ENCODE measurements at places on chromosomes 7 and 10.

DNA sequence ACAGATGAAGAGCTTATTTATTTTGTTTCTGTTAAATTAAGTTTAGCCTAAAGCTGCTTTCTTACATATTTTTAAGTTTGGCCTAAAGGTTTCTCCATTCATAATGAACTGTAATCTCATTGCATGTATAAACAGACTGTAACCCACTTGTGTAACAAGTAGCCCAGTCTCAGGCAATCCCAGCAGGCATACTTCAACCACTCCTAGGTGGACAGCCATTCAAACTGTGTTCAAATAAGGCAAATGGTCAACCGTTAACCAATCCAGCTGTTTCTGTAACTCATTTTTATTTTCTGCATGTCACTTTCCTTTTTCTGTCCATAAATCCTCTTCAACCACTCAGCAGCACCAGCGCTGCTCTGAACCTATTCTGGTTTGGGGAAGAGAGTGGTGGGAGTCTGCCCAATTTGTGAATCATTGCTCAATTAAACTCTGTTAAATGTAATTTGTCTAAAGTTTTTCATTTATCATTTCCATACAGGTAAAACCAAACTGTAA, 35.9 kb downstream of the PHYHIPL start:
- no peak for DNase-seq

- DNase-seq, result no peak
Measured at GRCh38 chr7:114660126-114660486, 245.5 kb downstream of the FOXP2 start.

DNA sequence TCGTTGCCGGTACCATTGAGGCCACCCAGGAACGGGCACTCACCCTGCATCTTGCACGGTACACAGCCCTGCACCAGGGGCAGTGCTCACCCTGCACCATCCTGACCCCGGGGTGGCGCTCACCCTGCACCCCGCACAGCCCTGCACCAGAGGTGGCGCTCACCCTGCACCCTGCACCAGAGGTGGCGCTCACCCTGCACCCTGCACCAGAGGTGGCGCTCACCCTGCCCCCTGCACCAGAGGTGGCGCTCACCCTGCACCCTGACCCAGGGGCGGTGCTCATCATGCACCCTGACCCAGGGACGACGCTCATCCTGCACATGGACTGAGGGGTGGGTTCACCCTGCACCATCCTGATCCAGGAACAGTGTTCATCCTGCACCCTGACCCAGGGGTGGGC, 6.4 kb downstream of the TUBGCP2 start:
- DNase-seq, result no peak

DNA sequence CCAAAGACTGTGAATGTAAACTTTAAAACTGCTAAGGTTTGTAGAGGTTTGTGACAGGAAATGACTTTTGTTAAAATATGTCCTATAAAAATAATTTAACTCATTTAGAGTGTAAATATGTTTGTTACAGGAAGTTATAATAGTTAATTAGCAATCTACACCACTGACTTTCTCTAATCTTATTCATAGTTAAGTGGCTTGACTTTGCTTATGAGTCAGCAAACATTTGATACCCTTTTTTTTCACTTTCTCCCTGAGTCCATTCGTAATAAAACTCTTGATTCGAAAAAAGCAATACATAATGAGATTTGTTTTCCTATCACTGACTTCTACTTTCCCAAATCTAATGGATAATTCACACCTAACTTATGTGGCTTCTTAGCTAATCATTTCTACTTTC, 317.7 kb upstream of the SEMA3C start:
- DNase-seq, result no peak

GRCh38 chr10:130862122-130862521, 449.4 kb downstream of the TCERG1L start:
- no peak for DNase-seq

DNA sequence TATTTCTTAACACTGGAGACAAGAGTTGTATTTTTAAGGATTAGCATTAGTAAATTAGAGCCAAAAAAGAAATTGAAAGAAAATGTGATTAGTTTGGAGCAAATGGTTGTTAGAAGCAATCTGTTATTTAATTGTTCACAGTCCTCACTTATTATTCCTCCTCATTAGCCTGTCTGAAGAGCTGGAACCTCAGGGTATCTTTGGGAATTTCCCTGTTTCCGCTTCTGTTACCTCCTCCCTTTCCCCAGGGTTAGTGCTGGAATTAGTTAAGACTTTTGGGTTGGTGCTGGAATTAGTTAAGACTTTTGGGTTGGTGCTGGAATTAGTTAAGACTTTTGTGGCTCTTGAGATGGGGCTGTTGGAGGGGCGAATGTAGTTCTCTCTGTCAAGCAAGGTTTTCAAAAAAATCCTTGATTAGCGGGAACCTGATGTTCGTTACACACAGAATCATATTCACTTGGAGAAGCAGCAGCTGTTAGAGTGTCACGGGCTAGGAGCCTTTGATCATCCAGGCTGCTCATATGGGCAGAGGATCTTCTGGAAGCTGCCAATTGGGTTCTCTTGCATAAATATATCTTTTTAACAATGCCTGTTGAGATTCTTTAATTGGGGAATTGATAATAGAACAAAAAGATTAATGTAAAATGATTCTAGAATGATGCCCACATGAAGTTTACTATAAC, 251.0 kb upstream of the NPSR1 start:
- no peak for DNase-seq

DNA sequence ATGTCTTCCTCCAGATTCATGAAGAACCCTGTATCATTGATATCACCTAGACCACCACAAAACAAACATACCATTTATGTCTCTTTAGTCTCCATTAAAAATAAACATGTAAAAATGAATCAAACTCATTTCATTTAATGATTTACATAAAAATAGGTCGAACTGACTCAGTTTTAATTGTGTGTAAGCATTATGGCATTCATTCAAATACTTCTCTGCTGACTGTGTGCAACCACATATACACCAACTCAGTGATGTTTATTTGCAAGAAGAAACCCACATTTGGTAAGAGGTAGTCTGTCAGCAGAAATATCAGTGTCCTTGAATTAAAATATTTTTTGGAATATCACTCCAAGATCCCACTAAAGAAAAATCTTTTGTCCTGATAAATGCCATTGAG, 30.5 kb downstream of the ABCB1 start:
- no peak for DNase-seq

GRCh38 chr7:98935811-98936210, 57.5 kb downstream of the TRRAP start:
- DNase-seq, result no peak

DNA sequence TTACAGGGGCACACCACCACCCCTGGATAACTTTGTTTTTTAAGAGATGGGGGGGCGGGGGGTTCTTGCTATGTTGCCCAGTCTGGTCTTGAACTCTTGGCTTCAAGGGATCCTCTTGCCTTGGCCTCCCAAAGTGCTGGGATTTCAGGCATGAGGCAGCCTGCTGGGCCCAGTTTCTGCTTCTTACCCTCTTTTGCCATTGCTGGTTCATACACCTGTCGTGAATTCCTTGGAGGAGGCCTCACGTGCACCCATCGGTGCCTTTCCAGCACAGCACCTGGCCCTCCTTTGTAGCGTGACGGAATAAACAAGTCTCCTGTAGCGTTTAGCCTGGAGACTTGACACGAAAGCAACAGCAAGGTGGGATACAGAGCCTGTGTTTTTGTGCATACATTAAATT, 75.5 kb downstream of the CARD11 start:
- DNase-seq, result no peak

- DNase-seq, result no peak
Measured at GRCh38 chr10:101221549-101221948, 7.7 kb downstream of the LBX1 start.

DNA sequence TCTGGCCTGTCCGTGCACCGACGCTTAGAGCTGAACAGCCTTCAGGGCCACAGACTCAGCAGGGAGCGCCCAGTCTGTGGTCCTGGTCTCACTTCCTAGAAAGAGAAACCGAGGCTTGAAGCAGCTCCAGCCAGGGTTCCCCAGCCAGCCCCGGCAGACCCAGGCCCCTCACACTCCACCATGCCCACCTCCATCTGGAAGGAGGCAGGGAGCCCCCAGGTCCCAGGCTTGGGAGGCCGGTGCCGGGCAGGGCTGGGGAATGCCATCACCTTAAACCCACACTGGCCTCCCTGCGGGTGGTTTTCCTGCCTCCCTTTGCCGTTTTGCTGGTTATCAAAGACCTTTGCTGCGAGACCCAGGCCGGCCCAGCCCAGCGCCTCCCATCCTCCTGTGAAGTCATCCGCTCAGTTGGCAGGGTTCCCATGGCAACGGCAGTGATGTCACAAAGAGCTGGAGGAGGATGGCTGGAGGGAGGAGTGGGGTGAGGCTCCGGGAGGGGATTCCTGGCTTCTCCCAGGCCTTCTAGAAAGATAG, 24.0 kb downstream of the ELFN1 start:
- no peak for DNase-seq

- DNase-seq, result no peak
Measured at GRCh38 chr10:101840102-101840684, 3.4 kb downstream of the KCNIP2 start.

GRCh38 chr7:101804967-101805366, 12.5 kb upstream of the CUX1 start:
- DNase-seq, result no peak

GRCh38 chr7:326809-327232, 36.9 kb downstream of the FOXL3 start:
- DNase-seq, result no peak

DNA sequence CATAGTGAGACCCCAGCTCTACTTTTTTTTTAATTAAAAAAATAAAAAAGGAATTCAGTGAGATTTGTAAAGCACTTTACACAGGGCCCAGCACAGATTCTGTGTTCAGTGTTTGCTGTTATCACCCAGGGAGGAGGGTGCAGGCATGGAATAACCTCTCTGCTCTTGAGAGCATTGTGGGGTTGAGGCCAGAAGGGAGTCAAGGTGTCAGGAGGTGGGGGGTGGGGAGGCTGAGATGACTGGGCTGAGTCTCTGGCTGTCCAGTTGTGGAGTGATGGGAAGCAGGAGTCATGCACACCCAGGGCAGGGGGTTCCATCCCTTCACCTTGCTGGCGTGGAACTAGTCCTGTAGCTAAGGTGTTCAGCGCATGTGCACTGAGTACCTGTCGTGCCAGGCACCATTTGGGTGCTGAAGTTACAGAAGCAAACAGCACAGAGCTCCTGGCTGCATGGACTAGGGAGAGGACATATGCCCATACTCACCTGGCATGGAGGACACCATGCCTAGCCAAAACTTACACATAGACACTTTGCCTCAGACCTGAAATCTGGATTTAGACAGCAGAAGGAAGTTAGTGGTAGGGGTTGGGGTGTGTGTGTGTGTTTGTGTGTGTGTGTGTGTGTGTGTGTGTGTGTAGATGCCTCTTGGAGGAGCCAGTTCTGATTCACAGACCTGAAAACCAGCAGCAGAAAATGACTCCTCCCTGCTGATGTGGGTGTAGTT, 69.2 kb upstream of the LRRC4 start:
- no peak for DNase-seq

- DNase-seq, result no peak
Measured at GRCh38 chr10:27446091-27446918, 57.8 kb upstream of the RAB18 start.

GRCh38 chr7:63114371-63114985, 884.2 kb upstream of the ZNF722 start:
- no peak for DNase-seq

DNA sequence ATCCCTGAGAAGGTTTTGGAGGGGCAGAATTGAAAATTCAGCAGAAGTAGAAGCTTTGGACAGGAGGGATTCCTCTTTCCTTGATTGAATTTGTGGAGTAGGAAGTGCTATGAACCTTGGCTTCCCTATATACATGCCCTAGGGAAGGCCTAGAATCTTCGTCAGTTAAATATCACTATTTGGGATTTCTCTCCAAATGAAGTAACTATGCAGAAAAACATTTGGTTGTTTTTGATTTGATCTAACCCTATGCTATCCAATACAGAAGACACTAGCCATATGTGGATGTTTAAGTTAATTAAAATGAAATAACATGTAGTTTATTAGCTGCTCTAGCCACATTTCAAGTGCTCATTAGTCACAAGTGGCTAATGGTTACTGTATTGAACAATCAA, 15.7 kb downstream of the ANLN start:
- DNase-seq, result no peak

DNA sequence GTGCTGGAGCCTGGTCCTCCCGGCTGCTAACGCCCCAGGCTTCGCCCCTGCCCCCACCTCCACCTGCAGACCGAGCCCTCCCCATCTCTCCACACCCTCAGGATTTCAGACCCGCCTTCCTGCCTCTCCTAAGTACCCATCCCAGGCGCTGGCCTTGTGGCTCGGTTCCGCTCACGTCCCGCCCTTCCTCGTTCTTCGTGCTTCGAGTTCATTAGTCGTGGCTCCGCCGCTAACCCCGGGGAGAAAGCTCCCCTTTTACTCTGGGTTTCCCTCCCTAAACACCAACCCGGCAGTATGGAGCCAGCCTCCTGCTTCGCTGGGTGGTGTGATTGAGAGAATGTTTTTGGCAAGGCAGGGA, 11.2 kb downstream of the EMX2 start:
- DNase-seq, result no peak

DNA sequence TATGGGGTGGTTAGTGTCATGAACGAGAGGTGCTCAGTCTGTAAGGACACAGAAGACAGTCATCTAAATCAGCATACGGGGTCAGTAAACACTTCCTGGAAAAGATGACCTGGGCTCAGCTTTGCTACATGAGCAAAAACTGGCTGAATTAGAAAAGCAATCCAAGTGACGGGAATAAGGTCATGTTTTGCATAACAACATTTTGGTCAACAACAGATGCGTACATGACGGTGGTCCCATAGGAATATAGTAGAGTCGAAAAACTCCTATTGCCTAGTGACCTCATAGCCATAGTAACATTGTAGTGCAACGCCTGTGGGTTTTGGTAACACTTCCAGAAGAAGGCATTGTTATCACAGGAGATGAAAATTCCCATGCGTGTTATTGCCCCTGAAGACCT, 92.9 kb downstream of the CTNNA3 start:
- DNase-seq, result no peak

DNA sequence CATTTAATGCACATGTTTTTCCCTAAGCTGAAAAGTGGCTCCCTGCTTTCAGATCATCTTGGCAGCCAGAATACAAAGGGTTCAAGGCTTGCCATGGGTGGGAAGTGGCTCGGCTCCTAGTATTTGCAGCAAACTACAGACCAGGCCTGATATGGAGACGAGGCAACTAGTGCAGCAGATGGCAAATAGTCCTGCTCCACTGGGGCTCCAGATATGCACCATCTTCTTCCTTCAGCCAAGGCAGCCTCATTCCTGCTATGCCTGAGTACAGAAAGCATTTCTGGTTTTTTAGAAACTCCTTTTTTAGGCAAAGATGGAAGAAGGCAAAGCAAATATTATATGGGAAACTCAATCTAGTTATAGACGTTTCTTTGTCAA, 23.9 kb downstream of the LRRC4 start:
- DNase-seq, result no peak

GRCh38 chr7:50264908-50265307, 39.6 kb upstream of the IKZF1 start:
- DNase-seq, result no peak

Measured in stimulated activated CD8-positive, alpha-beta memory T cell treated with anti-CD3 and anti-CD28 coated beads, Interleukin-7, amount 100 ng/mL, for 1 hour (primary cell).